Hematopoietic multipotent progenitor cell treated with erythropoietin and hydrocortisone succinate and interleukin-3 and kit ligand, for 8 days (in vitro differentiated cells): ENCODE measurements at places on chromosomes 16 and 17.

GRCh38 chr16:30628628-30629540 lies 18.7 kb upstream of the ZNF689 start:
- DNase-seq, result peak; percentile 90

- no peak for DNase-seq
Measured at GRCh38 chr17:50836826-50837225, 1.4 kb downstream of the WFIKKN2 start.

- no peak for DNase-seq
Measured at GRCh38 chr16:73058616-73059409, 10.9 kb upstream of the ZFHX3 start.

- DNase-seq, result no peak
Measured at GRCh38 chr17:61584866-61585265, 6.2 kb downstream of the NACA2 start.

GRCh38 chr17:43528319-43528987 lies 17.7 kb downstream of the ETV4 start:
- no peak for DNase-seq
